Natural killer cell (primary cell): ENCODE measurements at places on chromosomes 6 and 20. TPM values are rescaled to one million over a fixed set of nuclear protein-coding genes. Genes with fewer than 3 reads are reported as not detected.

Gene KCNS1
- not detected for total RNA-seq

Gene ZNF165
- total RNA-seq, result 0.61 TPM

Gene CAP2
- total RNA-seq, result not detected

Gene NKAIN4
- not detected for total RNA-seq

Gene HLA-A
- total RNA-seq, result 2,855 TPM

Gene BPHL
- total RNA-seq, result 2.9 TPM

Gene OR2H2
- total RNA-seq, result not detected

Gene ATAT1
- 8.1 TPM for total RNA-seq

Gene FAM209A
- 5.6 TPM for total RNA-seq

Gene SLC22A7
- not detected for total RNA-seq

Gene IRF4
- 3.5 TPM for total RNA-seq

Gene TPBG
- not detected for total RNA-seq

Gene CGA
- not detected for total RNA-seq

Gene EMILIN3
- total RNA-seq, result not detected

DNA sequence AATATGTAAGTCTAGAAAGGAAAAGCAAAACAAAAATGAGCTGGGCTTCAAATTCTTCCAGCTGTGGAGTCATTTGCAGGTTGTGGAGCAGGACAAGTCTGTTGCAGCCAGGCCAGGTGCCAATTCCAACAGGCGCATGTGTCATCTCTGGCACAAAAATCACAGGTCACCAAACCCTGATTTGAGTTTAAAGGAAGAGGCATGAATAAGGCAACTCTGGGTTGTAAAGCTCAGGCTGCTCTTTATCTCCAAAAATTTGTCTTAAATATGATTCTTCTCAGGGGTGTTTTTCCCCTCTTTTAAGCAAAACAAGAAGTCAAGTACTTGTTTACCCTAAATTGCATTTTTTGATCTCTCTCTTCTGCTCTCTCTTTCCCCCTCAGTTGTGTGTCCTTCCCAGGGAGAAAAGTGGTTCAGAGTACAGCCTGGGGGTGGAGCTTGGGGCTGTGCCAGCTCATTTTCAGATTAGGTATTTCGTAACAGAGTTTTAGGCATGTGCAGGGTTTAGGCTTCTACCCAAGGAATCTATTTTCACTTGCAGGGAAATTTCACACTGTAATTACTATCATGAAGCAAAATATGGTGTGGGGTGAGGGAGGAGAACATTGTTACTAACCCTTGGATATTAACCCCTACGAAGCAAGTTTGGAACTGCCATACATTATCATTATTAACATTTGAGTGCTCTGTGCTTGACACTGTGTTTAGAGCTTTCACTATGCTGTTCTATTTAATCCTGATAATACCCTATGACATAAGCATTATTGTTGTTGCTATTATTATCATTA is 8.3 kb upstream of the NCOA3 start:
- H3K4me3 ChIP-seq, result no peak overlapping the region
- H3K36me3 ChIP-seq, result no peaks in the 10 kb centered on the region
- peaks cover 27% of the 10 kb centered on the region for H3K4me1 ChIP-seq
- DNase-seq, result no peak

GRCh38 chr20:49892817-49893216 is 22.5 kb downstream of the SPATA2 start:
- no peak for DNase-seq
- H3K4me3 ChIP-seq, result no peak overlapping the region
- H3K27ac ChIP-seq, result no peak overlapping the region
- H3K36me3 ChIP-seq, result peaks cover 17% of the 10 kb centered on the region

DNA sequence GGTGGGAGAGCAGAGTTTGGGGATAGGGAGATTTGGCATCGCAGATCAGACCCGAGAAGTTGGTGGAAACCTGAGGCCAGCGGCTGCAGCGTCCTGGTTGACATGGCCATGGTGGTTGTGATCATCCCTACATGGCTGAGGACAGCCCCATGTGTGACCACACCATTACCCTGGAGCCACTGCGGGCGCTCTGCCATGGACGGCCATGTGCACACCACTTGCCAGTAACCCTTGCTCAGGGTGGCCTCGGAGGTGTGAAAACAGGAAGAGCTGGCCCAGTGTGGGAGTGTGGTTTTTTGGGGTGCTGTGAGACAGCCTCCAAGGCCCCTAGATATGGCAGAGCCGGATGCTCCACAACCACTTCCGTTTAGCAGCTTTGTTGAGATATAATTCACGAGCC is 64.4 kb downstream of the TMEM242 start:
- no peaks in the 10 kb centered on the region for H3K36me3 ChIP-seq
- no peak overlapping the region for H3K4me3 ChIP-seq
- H3K27ac ChIP-seq, result no peak overlapping the region
- H3K4me1 ChIP-seq, result peaks cover 26% of the 10 kb centered on the region
- H3K27me3 ChIP-seq, result no peaks in the 10 kb centered on the region
- peak; percentile 60 for DNase-seq

- H3K4me3 ChIP-seq, result no peak overlapping the region
- no peak overlapping the region for H3K27ac ChIP-seq
- no peaks in the 10 kb centered on the region for H3K27me3 ChIP-seq
- no peak for DNase-seq
Measured at GRCh38 chr6:132252113-132252512, 149.2 kb downstream of the MOXD1 start.

GRCh38 chr20:2692036-2692885 is at the start of gene EBF4:
Gene EBF4, plus strand, starts transcription at chr20:2692780. Its CDS starts 866 bp downstream, at chr20:2693646.
- DNase-seq, result peak; percentile 44
- H3K4me3 ChIP-seq, result peak within 1 kb of the TSS; percentile 25
- H3K27me3 ChIP-seq, result peaks cover 24% of the 10 kb centered on the region
- H3K27ac ChIP-seq, result no peak within 1 kb of the TSS
- H3K4me1 ChIP-seq, result peaks cover 34% of the 10 kb centered on the region
- no peaks in the 10 kb centered on the region for H3K36me3 ChIP-seq

GRCh38 chr6:161351858-161352257 is 78.0 kb upstream of the AGPAT4 start:
- DNase-seq, result no peak
- H3K27me3 ChIP-seq, result no peaks in the 10 kb centered on the region
- no peaks in the 10 kb centered on the region for H3K36me3 ChIP-seq
- H3K27ac ChIP-seq, result no peak overlapping the region

DNA sequence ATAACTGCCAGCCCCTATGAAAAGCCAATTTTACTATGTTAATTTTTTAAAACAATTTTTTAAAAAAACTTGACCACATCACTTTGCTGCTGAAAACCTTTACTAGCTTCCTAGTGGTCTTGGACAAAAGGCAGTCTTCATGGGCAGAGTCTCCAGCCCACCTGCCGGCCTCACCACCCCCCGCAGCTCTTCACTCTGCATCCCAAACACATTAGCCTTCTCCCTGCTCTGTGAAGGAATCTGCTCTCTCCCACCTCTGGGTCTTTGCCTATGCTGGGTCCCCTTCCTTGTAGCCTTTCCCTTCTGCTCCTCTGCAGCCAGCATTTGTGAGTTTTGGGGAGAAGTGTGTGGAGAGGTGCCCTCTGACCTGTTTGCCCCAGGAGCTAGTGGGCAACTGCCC is 170.7 kb upstream of the MLN start:
- no peak overlapping the region for H3K4me3 ChIP-seq
- H3K27ac ChIP-seq, result no peak overlapping the region
- DNase-seq, result no peak
- H3K27me3 ChIP-seq, result peaks cover 25% of the 10 kb centered on the region
- H3K36me3 ChIP-seq, result no peaks in the 10 kb centered on the region
- no peaks in the 10 kb centered on the region for H3K4me1 ChIP-seq

- H3K36me3 ChIP-seq, result no peaks in the 10 kb centered on the region
- no peak for DNase-seq
- no peaks in the 10 kb centered on the region for H3K4me1 ChIP-seq
- no peak overlapping the region for H3K4me3 ChIP-seq
- no peak overlapping the region for H3K27ac ChIP-seq
- no peaks in the 10 kb centered on the region for H3K27me3 ChIP-seq
Measured at GRCh38 chr6:105596284-105596755, 193.4 kb upstream of the PREP start.

- DNase-seq, result no peak
- H3K4me3 ChIP-seq, result no peak overlapping the region
- peaks cover 25% of the 10 kb centered on the region for H3K4me1 ChIP-seq
Measured at GRCh38 chr6:32980488-32981038, 12.2 kb downstream of the BRD2 start.

DNA sequence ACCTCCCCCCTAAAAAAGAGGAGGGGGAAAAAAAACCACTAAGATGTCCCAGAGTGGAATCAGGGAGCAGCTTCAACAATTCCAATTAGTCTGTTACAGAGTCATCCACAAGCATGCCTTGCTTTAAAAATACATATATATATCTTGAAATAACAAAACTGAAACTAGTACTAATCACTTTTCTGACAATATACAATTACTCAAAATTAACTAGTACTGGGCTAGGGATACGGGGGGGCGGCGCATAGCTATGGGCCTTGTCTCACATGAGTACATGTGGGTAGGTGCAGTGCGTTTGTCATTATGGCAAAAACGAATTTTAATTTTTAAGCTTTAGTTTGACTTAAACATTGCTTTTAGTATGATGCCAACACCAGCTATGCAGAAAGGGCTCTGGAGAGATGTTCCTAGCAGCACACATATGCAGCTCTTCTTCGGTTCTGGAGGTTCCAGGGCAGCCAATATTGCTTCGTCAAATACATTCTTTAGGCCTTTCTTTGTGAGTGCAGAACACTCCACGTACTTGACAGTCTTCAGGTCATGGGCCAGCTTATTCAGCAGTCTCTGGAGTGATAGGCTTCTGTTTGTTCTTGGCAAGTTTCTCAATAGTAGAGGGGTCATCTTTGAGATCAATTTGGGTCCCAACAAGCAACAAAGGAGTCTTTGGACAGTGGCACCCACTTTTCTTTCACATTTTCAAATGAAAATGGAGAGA is 38.8 kb downstream of the ITCH start:
- H3K27ac ChIP-seq, result no peak overlapping the region
- H3K4me1 ChIP-seq, result peaks cover 27% of the 10 kb centered on the region
- peaks cover 36% of the 10 kb centered on the region for H3K36me3 ChIP-seq
- DNase-seq, result no peak
- no peaks in the 10 kb centered on the region for H3K27me3 ChIP-seq

DNA sequence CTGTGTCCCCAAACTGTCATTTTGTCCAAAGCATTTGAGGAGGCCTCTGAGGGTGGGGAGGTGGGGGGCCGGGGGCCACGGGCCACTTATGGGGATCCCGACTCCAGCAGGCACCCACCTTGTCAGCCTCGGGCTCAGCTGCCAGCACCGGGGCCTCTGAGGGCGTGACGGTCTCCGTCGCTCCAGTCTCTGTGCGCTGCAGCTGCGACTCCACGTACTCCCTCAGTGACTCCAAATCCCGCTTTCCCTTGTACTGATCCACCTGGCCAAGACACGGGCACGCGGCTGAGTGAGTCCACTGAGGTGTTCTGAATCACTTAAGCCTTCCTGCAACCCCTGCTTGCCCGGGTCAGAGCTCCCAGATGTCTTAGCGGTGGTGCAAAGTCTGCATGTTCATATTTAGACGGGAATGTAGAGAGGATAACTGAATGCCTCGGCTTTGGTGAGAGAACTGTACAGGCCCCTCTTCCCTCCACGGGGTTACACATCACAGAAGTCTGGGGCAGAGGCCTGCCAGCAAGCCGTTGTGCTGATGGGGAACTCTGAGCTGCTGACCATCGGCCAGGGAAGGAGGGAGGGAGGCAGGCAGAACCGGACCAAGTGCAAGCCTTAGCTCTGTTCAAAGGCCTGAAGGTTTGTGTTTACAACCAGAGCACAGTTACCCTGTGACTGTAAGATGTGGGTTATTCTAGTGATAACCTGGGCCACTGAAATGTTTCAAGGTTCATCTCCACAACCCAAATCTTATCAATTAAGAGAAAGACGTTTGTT is 21.8 kb downstream of the TXNDC5 start:
- H3K27ac ChIP-seq, result no peak overlapping the region
- no peak overlapping the region for H3K4me3 ChIP-seq
- no peak for DNase-seq
- H3K4me1 ChIP-seq, result no peaks in the 10 kb centered on the region
- H3K27me3 ChIP-seq, result no peaks in the 10 kb centered on the region

GRCh38 chr6:152573762-152574161 is 63.4 kb downstream of the SYNE1 start:
- H3K36me3 ChIP-seq, result no peaks in the 10 kb centered on the region
- H3K4me1 ChIP-seq, result peaks cover 2% of the 10 kb centered on the region

- H3K27me3 ChIP-seq, result no peaks in the 10 kb centered on the region
- H3K27ac ChIP-seq, result peak overlapping the region; percentile 74
- peak overlapping the region; percentile 85 for H3K4me3 ChIP-seq
- no peak for DNase-seq
- H3K36me3 ChIP-seq, result no peaks in the 10 kb centered on the region
- peaks cover 8% of the 10 kb centered on the region for H3K4me1 ChIP-seq
Measured at GRCh38 chr6:127343809-127344659, 625 bp upstream of the ECHDC1 start.

GRCh38 chr20:40970218-40970617 is 58.4 kb upstream of the TOP1 start:
- no peaks in the 10 kb centered on the region for H3K36me3 ChIP-seq
- H3K27me3 ChIP-seq, result no peaks in the 10 kb centered on the region
- no peak overlapping the region for H3K4me3 ChIP-seq
- no peak for DNase-seq
- peaks cover 7% of the 10 kb centered on the region for H3K4me1 ChIP-seq

- H3K36me3 ChIP-seq, result peaks cover 96% of the 10 kb centered on the region
- H3K27ac ChIP-seq, result no peak overlapping the region
- peaks cover 14% of the 10 kb centered on the region for H3K4me1 ChIP-seq
- H3K4me3 ChIP-seq, result no peak overlapping the region
Measured at GRCh38 chr6:25971187-25971821, 8.7 kb downstream of the TRIM38 start.

DNA sequence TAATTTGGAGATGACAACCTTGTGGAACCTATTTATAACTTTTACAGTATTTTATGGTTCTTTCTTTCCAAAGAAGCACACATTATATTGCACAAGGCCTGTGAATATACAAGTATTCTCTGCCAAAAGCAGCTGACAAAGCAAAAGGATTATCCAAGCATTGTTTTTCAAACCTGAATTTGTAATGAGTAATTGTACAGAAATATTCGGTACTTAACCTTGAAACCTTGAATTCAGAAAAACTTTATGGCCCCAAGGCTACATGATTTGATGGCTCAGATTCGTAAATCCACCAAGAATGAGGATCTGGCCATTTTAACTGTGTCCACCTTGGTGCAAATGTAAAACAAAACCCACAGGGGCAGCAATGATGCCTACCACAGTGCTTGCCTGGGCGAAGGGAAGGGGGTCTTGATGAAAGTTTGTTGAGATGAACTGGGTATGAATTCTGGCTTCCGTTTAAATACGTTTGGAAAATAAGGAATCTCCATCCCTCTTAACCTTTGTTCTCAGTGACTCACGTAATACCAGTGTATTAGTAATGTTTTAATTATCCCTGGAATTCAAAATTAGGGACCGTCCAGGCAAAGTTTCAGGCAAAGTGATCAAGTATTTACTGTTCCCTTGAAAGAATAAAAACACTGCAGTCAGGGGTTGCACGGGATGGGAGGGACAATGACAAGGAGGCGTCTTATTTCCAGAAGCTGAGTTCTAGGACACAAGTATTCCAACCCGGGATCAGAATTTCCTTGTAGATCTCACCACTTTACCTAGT is 2.7 kb upstream of the RBM24 start:
- peaks cover 10% of the 10 kb centered on the region for H3K4me1 ChIP-seq
- H3K27me3 ChIP-seq, result peaks cover 22% of the 10 kb centered on the region
- no peak overlapping the region for H3K4me3 ChIP-seq
- no peak overlapping the region for H3K27ac ChIP-seq
